ENCODE measurements at places on chromosomes 1 and 21. TPM values are rescaled to one million over a fixed set of nuclear protein-coding genes. Genes with fewer than 3 reads are reported as not detected.
A peak's percentile ranks its signal among the peaks of the same experiment; 100 is the strongest.

Gene BARHL2
- total RNA-seq = not detected

Gene RNU1-3
- under 0.01 TPM for total RNA-seq

Gene FMO1
- not detected for total RNA-seq

Gene RAD54L
- total RNA-seq = 8.5 TPM

Gene SASS6
- total RNA-seq = 13.7 TPM

Gene TNFRSF14
- 0.10 TPM for total RNA-seq

Gene ZNF683
- not detected for total RNA-seq

Gene LORICRIN
- not detected for total RNA-seq

Gene SLAMF7
- total RNA-seq = 0.29 TPM

Gene MPZ
- total RNA-seq = 4.8 TPM

Gene RBP7
- total RNA-seq = not detected

DNA sequence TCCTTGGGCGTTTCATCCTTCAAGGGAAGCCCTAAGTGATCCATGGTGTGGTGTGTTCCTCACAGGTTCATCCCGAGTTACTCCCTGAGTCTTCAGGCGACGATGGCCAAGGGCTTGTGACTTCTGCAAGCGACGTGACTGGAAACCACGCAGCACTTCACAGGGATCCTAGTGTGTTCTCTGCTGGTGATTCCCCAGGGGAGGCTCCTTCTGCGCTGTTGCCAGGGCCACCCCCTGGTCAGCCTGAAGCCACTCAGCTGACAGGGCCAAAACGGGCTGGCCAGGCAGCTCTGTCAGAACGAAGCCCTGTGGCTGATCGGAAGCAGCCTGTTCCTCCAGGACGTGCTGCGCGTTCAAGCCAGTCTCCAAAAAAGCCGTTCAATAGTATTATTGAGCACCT is 71.5 kb downstream of the VPS26C start:
- no peak for DNase-seq

DNA sequence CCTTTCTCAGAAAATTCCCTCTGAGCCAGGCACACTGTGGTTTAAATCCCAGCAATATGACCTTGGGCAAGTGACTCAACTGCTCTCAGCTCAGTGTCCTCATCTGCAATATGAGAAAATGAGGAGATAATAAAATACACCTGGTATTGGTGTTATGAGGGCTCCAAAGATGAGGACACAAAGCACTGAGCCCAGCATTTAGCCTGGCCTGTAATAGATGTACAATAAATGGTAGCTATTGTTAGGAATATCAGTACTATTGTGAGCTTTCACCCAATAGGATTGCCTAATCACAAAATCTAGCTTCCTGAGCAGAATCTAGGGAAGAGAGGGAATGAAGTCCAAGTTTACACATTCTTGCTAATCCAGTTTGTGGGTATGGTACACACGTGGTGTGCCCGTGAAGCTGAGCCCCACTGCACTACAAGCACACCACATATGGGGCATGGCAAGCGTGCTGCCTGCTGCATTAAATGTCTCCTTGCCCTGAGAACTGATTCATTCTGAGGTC is 24.3 kb upstream of the SLC30A1 start:
- DNase-seq = no peak

DNA sequence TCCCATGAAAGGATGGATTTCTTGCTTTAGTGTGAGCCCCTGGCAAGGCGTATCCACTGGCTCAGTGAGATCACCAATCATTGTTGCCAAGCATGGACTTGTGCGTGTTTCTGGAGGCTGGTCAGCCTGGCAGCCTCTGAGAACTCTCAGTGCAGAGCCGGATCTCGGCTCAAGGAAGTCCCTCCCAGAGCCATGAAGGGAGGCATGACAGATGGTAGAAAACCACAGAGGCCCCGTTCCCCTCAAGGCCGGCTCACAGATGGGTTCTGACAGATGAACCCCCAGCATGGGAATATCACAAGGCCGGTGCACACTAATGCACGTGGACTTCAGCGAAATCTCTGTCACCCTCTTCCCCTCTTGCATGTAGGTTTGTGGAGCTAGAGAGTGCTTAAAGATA is 290.5 kb downstream of the AJAP1 start:
- no peak for DNase-seq

- no peak for DNase-seq
These were observed 34.4 kb downstream of the STX6 start for GRCh38 chr1:180988253-180988752.

- DNase-seq = no peak
These were observed 8.9 kb upstream of the RC3H1 start for GRCh38 chr1:174031099-174031498.

DNA sequence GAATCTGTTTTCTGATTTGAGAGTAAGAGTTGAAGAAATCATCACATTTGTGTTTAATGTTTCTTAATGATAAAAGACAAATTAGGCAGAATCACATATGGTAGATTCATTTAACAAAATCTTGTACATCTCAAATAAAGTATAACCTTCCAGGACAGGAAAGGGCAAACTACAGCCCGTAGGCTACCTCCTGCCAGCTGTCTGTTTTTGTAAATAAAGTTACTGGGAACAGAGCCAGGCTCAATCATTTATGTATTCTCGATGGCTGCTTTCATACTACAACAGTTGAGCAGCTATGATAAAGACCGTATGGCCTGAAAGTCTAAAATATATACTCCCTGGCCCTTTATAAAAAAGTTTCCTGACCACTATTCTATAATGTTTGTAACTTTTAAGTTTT is 204.1 kb downstream of the COL24A1 start:
- no peak for DNase-seq

GRCh38 chr1:59262631-59263030 is 34.3 kb upstream of the FGGY start:
- no peak for DNase-seq

GRCh38 chr1:187336441-187337168 is 507.9 kb downstream of the PLA2G4A start:
- DNase-seq = no peak

DNA sequence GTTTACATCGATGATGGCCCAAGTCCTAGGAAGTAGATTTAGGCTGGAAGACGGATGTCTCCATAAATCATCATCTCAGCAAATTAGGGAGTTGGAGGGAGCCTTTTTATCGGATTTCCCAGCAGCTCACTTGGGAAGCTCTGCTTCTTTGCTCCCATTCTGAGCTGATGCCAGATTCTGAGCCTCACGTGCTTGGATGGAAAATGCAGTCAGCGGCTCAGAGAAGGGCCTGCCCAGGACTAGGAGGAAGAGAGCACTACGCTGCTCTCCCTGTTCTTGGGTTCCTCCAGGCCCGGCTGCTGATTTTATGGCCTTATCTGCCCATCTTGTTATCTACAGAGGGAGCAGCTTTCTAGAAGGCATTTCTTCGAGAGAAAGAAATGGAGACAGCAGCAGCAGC is 42.0 kb downstream of the UBIAD1 start:
- no peak for DNase-seq

DNA sequence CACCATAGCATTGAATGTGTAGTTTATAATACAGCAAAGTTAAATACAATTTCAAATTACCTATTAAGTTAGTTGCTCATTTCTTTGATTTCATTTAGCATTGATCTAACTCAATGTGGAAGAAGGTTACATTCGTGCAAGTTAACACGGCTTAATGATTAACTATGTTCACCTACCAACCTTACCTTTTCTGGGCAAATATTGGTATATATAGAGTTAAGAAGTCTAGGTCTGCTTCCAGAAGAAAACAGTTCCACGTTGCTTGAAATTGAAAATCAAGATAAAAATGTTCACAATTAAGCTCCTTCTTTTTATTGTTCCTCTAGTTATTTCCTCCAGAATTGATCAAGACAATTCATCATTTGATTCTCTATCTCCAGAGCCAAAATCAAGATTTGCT is at the start of gene ANGPTL3:
TSS of gene ANGPTL3 (plus strand) at position 240 of the 400 bp plus-strand sequence. CDS start at position 287, 47 bp downstream.
- no peak for DNase-seq

- DNase-seq = peak; percentile 67
These were observed 56.5 kb downstream of the GALNT2 start for GRCh38 chr1:230123280-230124185.

DNA sequence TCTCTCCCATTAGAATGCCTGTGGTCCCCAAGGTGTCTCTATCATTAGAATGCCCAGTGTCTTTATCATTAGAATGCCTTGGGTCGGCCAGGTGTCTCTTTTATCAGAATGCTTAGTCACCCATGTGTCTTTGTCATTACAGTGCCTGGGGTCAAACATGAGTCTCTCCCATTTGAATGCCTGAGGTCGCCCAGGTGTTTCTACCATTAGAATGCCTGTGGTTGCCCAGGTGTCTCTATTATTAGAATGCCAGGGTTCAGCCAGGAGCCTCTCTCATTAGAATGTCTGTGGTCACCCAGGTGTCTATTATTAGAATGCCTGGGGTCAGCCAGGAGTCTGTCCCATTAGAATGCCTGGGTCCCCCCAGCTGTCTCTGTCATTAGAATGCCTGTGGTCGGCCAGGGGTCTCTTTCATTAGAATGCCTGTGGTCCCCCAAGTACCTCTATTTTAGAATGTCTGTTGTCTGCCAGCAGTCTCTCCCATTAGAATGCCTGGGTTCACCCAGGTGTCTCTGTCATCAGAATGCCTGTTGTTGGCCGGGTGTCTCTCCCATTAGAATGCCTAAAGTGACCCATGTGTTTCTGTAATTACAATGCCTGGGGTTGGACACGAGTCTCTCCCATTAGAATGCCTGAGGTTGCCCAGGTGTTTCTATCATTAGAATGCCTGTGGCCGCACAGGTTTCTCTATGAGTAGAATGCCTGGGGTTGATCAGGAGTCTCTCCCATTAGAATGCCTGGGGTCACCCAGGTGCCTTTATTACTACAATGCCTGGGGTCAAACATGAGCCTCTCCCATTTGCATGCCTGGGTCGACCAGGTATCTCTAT is 57.1 kb downstream of the RNF187 start:
- DNase-seq = no peak

DNA sequence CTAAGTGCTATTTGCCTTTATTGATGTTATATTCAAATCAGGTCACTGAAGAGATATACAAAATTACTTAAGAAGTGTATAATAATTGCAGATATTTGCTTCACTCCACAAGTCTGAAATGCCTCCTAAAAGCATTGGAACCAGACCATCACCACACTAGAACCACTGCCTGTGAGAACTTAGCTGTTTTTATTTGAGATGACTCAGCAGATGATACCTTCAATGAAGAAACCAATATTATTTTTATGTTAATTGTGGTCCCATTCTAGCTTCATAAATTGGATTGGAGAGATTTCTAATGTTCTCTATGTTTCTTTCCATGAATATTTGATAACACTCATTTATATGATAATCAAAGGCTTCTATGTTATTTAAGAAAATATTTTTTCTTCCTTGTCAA is 740.6 kb downstream of the KCNT2 start:
- DNase-seq = no peak

- DNase-seq = no peak
These were observed 136.6 kb upstream of the CD34 start for GRCh38 chr1:208047476-208047934.

GRCh38 chr1:159669338-159669737 is 45.1 kb downstream of the CRP start:
- DNase-seq = no peak

GRCh38 chr1:210248341-210248740 is 15.7 kb downstream of the SERTAD4 start:
- peak; percentile 48 for DNase-seq

GRCh38 chr1:184757406-184757805 is 2.7 kb upstream of the EDEM3 start:
- no peak for DNase-seq

- DNase-seq = no peak
These were observed 5.3 kb upstream of the TXNIP start for GRCh38 chr1:146001709-146002108.

- DNase-seq = peak; percentile 11
These were observed at the start of gene CD1D for GRCh38 chr1:158180741-158181576. Gene CD1D (plus strand): TSS chr1:158180895. CDS start chr1:158181102, 207 bp downstream.

GRCh38 chr1:208668991-208669390 is 424.8 kb upstream of the PLXNA2 start:
- peak; percentile 13 for DNase-seq

- DNase-seq = no peak
These were observed 3.1 kb downstream of the TNNI1 start for GRCh38 chr1:201418461-201418860.

- DNase-seq = no peak
These were observed 49.5 kb downstream of the DR1 start for GRCh38 chr1:93395195-93395594.

- no peak for DNase-seq
These were observed 57.6 kb downstream of the PLPPR5 start for GRCh38 chr1:98947071-98947470.

DNA sequence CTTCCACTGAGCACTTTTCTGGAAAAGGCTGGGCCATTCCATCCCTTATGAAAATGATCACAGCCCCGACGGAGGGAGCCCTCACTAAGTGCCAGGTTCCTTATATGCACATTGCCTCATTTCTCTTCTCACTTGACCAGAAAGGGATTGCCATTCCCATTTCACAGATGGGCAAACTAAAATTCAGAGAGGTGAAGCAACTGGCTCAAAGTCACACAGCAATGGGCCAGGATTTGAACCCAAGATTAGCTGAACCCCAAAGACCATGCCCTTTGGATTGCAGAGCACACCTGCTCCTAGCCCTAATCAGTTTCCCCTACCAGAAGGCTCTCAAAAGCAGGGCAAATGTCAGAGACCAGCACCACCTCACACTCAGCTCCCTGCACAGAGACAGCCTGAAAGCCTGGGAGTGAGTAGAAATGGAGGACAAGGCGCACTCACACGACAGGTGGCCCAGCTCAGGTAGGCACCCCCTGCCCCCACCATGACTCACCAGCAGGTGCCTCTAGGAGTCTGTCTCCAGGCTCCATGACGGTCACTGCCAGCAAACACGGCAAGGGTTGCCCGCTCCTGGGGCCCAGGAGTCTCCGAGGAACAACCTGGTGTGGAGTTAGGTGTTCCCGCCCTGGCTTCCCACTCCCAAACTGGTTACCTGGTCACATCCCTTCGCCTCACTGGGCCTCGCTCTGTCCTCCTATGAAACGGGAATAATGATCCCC is 21.7 kb downstream of the SDC3 start:
- DNase-seq = no peak

DNA sequence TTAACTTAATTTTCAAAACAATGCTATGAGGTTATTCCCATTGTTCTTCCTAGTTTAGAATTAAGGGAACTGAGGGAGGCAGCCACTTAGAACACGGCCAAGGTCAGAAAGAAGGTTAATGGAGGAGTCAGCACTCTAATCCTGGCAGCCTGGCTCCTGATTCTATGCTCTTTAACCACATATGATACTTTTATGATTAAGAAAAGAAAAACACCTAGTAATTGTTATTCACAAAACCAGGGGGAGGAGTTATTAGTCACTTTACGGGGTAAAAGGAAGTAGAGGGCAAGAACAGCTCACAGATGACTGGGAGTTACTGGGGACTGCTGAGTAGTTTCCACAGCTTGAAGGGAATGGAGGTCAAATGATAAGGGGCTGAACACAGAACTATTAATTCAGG is 38.6 kb downstream of the GADD45A start:
- DNase-seq = peak; percentile 81

DNA sequence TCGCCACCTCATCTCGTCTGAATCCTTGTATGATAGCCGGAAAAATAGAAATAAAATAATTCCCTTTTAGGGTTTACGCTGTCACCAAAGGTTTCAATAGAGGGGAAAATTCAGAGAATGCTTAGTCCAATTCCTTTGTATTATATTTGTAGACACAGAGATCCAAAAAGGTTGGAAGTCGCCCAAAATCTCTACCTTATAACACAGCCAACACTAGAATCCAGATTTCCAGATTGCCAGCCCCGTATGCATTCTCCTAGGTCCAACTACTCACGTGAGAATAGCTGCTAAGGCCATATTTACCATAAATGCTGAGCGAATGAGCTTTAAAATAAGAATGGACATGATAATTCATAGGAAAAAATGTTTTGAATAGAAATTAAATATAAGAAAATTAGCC is 124.5 kb downstream of the KCNK1 start:
- DNase-seq = no peak

GRCh38 chr1:172486805-172487454 is 43.1 kb upstream of the PIGC start:
- DNase-seq = no peak

- no peak for DNase-seq
These were observed 1.2 kb upstream of the LRRC52 start for GRCh38 chr1:165542647-165543046.
